ENCODE measurements at places on chromosomes 4 and X.
A peak's percentile ranks its signal among the peaks of the same experiment; 100 is the strongest.

GRCh38 chr4:102157984-102158383 is 187.3 kb downstream of the SLC39A8 start:
- no peak for DNase-seq

GRCh38 chr4:173449380-173449717 is 50.4 kb upstream of the SCRG1 start:
- DNase-seq: no peak

DNA sequence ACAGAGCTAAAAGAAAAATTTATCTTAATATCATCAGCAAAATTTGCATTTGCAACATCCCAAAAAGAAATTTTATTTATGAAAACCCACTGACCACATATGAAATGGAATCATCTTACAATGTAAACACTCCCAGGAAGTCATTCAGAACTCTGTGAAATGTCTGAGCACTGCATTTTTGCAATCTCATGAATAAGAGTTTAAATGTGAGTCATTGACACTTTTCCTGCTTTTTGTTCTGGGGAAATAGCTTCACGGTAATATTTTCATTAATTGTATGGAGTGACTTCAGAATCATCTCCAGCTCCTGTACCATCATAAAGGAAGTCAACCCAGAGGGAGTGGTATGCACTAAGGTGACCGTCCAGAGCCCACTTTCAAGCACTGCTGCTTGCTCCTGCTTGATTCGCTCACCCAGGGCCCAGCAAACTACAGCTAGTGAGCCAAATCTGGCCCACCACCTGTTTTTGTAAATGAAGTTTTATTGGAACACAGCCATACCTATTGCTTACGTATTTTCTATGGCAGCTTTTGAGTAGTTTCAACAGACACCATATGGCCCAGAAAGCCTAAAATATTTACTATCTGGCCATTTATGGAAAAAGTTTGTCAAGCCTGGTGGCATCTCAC is 17.2 kb downstream of the EDNRA start:
- peak; percentile 89 for DNase-seq

GRCh38 chr4:175273995-175274753 is 356.0 kb downstream of the ADAM29 start:
- peak; percentile 58 for DNase-seq

- DNase-seq: no peak
These were observed 105.0 kb upstream of the NR0B1 start for GRCh38 chrX:30414144-30414543.

- DNase-seq: no peak
These were observed 11.9 kb downstream of the WDR17 start for GRCh38 chr4:176077561-176077960.

DNA sequence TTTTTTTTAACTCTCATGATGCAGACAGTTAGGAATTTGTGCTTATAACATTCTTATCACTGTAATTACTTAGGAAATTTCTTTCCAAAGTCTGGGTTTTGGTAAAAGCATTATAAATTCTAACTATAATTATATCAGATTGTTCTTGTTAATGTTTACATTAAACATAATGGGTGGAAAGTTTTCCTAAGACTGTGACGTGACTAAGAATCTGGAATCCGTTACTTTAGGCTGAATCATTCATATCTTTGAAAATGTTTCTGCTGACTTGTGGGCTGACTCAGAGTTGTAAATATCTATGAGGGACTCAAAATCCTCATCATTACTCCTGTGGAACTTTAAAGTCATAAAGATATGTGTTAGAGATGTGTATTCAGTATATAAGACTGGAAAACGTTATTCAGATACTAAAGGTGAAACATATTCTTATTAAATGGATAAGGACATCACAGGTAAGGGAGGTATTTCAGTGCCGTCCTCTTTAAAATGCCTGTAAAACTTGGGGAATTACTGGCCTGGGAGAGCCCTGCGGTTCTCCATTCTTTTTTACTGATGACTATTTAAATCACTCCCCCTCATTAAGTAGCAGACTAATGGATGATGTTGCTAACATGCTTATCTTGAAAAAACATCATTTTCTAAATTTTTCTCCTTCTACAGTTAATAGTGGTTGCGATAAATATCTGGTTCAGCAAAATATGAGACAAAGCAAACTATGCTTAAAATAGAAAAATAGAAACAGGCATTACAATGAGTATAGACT is 159.0 kb downstream of the DCLK2 start:
- DNase-seq: peak; percentile 95

- no peak for DNase-seq
These were observed 3.8 kb downstream of the HPGDS start for GRCh38 chr4:94338681-94339351.

GRCh38 chrX:96682516-96682915 is 2.1 kb upstream of the DIAPH2 start:
- no peak for DNase-seq

GRCh38 chrX:97490656-97491055 is 606.9 kb downstream of the RPA4 start:
- no peak for DNase-seq

DNA sequence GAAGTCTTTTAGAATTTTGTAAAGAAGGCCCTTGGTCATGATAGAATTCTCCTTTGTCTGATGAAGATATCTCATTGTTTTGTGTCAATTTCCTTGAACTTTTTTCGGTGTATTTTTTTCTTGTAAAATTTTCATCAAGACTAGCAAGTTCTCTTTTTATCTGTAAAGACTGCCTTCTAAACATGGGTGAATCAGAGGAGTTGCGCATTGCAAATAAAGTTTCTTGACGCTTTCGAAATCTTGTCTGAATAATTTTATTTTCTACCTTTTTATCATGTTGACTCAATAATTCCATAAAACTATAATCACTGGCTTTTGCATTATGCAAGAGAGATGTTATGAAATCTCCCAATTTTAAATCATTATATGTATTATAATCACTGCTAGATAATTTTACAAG is 66.2 kb downstream of the NCAPG start:
- DNase-seq: no peak

GRCh38 chr4:6200011-6200921 is at the start of gene JAKMIP1:
Gene JAKMIP1 (minus strand): TSS chr4:6200549. CDS start chr4:6112850, 87,699 bp downstream.
- DNase-seq: peak; percentile 59

DNA sequence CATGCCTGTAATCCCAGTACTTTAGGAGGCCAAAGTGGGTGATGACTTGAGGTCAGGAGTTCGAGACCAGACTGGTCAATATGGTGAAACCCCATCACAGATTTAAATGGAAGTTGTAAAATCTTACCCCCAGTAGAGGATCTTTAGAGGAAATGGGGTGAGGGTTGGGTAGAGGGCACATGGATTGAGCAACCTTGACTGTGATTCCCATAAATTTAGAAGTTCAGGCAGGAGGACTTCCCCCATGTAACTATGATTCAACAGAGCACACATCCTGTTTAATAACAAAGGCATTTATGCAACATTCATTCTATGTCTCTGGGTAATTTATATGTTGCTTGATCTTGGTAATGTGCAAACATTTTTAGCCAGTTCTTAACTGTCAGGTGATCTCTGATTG is 143.1 kb downstream of the RBM47 start:
- DNase-seq: no peak

- no peak for DNase-seq
These were observed 5.1 kb downstream of the STARD8 start for GRCh38 chrX:68652326-68653170.

DNA sequence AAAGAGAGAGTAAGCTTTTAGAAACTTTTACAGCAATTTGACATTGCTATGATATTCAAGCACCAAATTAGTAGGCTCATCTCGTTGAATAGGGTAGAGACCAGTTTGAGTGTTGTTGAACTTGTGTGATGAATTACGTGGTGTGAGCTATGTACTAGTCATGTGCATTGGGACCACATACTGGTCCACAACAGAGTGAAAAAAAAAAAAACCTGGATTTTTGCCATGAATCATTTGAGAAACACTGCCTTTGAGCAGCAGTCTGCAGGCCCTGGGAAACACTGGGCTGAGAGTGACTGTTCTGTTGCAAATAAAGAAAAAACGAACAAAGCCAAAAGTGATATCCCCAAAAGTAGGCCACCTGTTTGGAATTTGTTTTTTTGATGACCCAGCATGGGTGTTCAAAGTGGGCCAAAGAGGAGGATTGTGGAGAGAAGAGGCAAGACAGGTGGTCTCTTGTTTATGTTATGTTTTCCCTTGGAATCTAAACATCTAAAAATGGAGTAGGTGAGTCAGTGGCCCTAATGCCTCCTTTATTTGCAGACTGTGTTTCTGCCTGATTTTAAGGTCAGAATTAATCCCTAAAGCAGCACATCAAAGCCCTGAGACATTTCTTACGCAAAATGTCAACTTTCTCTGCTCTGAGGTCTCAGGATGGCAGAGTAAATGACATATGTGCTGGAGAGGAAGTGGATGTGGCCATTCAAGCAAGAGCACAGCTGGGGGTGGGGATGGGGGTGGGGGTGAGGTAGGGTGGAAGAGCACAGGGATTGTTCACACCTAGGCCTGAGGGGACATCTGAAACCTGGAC is 33.5 kb downstream of the TAF7L start:
- peak; percentile 16 for DNase-seq

DNA sequence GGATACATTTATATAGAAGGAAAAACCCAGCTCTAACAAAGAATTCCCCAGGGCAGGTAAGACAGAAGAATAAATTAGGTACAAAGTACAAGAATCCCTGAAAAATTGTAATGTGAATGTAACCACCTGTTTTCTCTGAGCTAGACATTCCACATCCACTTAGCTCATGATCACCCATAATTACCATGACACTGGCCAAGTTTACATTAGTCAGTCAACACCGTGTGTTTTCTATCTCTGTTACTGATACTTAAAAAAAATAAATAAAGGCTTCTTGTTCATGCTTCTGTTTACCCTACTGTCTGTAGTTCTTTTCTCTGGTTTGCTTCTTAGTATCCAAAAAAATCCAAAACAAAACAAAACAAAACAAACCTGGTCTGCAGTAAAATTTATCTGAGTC is 66.0 kb downstream of the CBLL2 start:
- no peak for DNase-seq

DNA sequence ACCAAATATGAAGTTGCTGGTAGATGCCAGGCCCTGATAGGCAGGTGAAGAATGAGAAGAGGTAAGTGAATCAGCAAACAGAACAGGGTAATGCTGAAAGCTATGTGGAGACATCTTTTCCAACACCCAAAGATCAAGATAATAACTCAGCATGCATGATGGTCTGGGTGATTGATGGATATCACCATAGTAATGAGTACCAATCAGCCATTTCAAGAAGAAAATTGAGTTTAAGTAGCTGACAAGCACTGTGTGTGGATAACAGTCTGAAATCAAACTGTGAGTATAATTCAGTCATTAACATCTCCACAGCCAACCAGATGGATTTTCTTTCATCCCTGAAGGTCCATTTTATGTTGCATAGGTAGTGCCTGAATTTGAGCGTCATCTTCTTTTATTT is 289.6 kb upstream of the SMIM31 start:
- no peak for DNase-seq

DNA sequence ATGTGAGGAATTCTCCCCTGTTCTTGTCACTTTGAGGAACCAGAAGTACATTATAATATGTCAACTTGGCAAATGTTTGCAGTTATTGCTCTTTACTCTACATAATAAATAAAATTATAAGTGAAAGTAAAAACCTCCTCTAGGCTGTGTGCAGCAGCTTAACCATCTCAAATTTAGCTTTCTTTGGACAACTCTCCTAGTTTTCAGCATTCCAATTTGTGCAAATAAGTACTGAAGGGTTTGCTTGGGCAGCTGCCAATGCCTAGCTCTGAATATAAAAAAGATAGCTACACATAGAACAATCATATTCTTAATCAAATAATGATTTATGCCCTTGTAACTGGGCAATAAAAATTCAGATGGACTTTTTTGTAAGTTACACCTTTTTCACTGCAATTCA is 82.5 kb downstream of the GASK1B start:
- peak; percentile 4 for DNase-seq

DNA sequence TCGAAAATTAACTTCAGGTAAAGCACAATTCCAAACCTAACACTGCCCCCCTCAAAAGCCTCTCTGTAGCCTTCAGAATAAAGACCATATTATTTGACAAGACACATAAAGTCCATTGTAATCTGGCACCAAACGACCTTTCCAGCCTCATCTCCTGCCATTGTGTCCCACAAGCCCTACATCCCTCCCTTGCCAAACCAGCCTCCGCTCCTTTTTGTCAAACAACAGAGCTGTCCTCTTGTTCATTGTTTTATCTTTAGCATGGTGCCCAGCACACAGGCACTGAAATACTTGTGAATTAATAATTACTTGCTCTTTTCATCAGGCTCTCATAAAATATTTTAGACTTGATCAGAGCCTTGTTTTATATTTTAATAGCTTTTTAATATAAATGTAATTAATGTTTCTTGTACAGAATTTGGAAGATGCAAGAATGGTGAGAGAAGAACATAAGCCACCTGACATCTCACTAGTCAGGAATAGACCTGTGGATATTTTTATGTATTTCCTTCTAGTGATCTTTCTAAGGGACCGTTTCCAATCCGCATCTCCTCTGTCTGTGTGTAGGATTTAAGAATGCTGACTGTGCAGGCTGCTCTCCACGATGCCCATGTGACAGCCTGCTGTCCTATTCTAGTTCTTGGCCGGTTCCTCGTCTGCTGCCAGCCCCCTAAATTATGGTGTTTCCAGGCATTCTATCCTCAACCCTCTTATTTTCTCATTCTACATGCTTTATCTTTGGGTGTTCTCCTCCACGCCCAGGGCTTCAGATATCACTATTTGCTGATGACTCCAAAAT is 3.0 kb upstream of the IRF2 start:
- DNase-seq: no peak

- DNase-seq: no peak
These were observed 18.9 kb upstream of the SPANXN3 start for GRCh38 chrX:143536176-143536575.

DNA sequence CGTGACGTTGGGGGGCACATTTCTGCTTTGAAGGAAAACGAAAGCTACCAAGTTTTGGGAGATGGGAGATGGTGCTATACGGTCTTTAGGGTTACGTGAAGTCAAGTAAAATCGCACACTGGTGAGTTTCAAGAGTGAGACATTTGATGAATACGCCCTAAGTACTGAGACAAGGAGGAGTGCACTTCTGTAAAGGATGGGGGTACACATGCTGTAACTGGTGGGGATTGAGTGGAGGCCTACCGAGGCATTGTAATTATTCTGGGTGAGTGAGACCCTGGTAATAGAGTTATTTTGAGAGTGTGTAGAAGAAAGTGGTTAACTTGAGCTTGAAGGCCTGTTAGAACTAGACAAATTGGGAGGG is 536 bp downstream of the SH3BGRL start:
- peak; percentile 5 for DNase-seq

DNA sequence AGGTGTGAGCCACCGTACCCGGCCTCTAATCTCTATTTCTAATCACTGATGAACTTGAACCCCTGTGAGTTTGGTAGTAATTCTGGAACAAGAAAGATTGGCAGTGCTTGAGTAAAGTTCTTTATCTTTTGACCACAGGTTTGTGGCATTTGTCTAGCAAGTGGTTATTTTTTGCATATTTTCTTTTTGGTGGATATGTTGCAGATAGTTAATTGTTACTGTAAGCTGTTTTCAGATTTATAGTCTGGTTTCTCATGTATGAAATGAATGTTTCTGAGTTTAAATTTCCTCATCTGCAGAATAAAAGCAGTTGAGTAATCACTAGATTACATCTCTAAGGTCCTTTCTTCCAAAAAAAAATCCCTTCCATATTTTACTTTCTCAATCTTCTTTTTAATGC is 105.2 kb downstream of the GASK1B start:
- peak; percentile 3 for DNase-seq

- DNase-seq: no peak
These were observed 134.0 kb downstream of the COL4A6 start for GRCh38 chrX:108304210-108304609.

GRCh38 chrX:69263251-69263820 is 98.1 kb upstream of the PJA1 start:
- DNase-seq: no peak

- DNase-seq: no peak
These were observed 22.4 kb upstream of the NEIL3 start for GRCh38 chr4:177287255-177287654.

- no peak for DNase-seq
These were observed 40.1 kb downstream of the APLN start for GRCh38 chrX:129614481-129615255.

All from fibroblast of skin of back (primary cell).